GM04504 (cell line): ENCODE measurements at places on chromosomes 1 and 21.

GRCh38 chr1:41868241-41868998 lies 50.3 kb downstream of the HIVEP3 start:
- no peak for DNase-seq

DNA sequence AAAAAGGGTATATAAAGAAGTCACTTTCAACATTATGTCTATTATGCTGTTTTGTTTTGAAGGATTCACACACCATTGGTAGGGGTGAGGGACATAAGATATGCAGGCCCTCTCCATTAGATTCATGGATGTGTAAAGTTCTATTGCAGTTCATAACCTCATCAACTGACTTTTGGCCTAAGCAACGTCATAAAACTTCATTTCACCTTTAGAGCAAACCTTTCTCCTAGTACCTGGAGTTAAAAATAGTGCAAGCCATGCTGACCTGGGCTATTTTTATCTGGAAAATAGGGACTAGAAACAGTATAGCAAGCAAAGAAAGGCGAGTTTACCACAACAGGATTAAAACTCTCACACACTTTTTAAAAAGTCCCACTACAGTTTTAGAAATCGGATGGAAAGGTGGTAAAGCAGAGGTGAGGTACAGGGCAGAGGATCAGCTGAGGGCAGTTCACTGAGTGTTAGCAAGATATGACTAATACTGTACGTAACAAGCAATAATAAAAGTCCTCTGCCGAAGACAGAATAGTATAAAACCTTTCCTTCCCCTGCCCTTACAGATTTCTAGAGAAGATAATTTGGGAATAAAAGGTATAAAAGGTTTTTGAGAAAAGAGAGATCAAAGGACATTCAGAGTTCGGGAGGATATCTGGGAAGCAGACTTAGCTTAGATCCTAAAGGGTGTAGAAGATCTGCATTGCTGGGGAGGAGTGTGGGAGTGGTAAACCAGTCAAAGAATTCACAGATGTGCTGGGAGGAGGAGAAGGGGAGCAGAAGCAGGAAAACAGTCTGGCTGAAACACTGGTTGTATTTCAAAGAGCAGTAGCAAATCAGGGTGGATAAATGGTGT lies 14.3 kb downstream of the EGLN1 start:
- DNase-seq = no peak

GRCh38 chr1:229253151-229253974 lies 17.5 kb upstream of the RAB4A start:
- no peak for DNase-seq

DNA sequence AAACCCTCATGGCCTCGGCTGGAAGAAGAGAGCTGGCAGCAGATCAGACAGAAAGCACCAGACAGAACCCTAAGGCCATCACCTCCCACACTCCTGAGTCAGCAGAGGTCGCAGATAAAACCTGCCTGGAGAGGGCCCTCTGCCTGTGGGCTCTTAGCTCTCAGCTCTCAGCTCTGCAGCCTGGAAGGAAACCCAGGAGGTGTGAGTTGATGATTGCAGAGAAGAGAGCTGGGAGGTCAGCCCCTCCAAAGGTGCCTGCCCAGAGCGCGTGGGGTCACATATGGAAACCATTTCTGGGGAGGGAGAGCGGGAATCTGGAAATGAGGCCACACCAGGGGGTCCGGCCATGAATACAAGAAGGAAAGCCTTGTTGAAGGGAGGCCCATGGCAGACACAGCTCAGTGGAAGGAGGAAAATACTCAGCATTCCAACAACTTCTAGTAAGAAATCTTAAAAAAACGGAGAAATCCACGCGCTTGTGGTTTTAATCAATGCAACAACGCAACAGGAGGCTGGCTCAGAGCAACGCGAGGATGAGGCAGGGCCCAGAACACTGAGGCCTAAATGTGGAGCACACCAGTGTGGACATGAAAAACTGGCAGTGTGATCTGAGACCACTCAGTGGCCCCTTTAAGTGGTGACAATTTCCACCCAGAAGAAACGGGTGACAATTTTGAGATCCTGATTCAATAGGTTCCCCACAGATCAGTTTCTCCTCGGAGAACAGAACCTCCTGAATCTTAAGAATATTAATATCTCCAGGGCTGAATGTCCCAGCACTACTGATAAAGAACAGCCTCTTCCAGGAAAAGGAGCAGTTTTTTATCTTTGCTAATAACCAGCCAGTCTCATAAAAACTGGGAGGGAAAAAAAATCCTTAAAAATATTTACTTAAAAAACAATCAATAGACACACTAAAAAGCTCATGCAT lies 45.7 kb downstream of the PSMG1 start:
- no peak for DNase-seq

DNA sequence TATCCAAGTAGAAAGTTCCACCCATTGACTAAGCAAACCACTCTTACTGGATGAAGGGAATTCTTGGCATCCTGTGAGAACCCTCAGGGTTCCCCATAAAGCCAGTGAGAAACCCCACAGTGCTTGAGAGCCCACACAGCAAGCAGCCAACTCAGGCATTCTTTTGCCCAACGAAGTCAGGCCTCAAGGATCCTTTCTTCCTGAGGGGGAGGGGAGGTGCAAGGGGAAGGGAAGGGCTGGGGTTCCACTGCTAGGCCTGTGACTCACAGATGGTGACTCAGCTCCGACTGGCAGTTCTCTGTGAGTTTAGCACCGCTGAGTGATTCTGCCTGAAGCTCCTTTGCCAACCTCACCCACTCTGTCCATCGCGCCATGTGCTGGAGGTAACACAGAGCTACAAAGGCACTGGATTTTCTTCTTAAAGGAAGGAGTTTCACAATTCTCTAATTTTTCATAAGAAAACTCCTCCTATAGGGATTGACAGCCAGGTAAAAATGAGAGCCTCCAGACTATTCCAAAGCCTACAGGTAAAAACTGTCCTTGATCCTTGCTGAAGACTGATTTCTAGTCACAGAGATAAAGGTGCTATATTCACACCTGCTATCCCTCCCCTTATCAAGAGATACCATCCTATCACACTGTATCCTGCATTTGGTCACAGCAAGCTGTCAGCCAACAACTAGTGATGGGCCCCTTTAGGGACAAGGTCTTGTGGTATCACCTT lies 4.8 kb downstream of the ENO1 start:
- DNase-seq = peak; percentile 95

DNA sequence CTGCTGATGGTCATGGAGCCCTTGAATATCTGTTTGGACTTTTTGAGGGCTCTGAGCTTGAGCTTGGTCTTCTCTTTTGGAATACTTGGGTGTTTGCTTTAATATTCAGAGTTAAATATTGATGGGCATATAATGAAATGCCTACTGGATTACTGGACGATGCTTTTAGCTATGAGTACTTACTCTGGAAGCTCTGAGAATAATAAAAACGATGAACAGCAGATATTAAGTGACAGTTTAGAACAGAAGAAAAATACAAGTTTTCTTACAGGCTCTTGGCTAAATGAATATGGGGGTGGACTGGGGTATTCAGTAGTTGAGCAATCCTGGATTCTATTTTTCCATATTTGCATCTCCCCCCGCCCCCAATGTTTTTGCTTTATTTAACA lies 20.7 kb downstream of the GALNT2 start:
- DNase-seq = no peak

- DNase-seq = no peak
Measured at GRCh38 chr1:226371866-226372490, 35.9 kb downstream of the PARP1 start.

DNA sequence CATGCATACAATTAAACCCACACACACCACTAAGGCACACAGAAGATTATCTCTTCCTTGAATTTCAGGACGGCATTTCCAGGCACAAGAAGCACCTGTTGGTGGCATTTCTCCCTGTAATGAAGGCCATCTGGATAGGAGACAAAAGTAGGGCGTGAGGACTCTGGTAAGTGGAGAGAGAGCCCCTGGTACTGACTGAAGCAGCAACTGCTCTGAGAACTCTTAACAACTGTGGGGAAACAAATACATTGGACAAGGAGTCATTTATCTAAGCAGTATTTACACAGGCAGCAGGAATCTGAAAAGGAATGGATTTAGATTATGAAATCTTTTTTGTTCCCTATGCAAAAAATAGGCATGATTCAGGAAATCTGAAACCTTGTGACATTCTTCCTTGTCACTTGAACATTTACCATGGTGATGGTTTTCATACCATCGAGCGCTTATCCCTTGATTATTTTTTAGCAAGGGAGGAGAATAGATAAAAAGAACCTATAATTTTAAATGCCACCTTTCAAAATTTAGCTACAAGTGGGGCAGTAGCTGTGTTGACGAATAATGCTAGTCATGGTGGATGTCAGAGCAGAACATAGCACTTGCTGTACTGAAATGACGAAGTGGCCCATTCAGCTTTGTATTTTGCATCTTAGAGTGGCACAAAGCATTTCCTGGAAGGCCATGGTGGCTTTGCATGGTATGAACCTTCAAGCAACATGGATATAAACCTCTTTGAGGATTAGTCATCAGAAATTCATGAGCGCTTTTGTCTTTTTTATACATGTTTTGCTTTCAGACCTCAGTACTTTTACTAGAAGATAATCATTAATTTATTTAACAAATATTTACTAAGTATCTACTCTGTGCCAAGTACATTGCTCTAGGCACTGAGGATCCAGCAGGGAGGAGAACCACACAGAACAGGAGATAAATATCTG lies 362.0 kb downstream of the ADGRL2 start:
- no peak for DNase-seq
